ENCODE measurements at places on chromosomes 4 and X.

- DNase-seq, result no peak
Measured at GRCh38 chr4:155164718-155165117, 43.7 kb upstream of the NPY2R start.

DNA sequence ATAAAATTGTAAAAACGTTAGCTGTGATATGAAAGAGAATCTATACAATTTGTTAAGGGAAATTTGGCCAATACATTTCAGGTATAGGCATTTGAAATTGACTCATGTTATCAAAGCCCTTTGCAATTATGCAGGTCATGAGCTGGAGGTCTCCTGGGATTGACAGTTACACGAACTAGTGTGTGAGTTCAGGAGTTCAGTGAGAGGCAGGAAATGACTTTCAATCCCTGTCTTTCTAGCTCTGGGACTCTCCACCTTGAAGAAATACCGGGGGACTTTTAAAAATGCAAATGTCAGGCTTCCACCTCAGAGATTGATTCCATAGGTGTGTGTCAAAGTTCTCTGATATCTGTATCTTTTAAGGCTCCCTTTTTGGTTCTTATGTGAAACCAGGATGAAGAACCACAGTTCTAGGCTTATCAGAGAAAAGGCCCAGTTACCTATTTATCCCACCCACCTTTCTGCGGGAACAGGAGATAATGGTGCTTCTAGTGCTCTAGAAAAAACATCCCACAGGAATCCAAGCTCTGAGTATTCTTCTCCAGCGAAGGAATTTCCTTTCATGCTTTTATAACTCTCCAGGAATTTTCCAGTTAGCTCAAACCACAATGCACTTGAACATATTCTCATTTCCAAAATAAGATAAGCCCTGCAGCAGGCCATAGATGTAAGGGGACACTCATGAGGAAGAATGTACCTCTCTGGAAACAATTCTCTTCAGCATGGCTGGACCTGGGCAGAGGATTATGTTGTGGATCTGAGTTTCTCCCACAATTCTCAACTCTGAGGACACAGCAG lies 501.0 kb downstream of the IDS start:
- DNase-seq, result no peak

- DNase-seq, result no peak
Measured at GRCh38 chrX:128975745-128976144, 547.5 kb downstream of the SMARCA1 start.

DNA sequence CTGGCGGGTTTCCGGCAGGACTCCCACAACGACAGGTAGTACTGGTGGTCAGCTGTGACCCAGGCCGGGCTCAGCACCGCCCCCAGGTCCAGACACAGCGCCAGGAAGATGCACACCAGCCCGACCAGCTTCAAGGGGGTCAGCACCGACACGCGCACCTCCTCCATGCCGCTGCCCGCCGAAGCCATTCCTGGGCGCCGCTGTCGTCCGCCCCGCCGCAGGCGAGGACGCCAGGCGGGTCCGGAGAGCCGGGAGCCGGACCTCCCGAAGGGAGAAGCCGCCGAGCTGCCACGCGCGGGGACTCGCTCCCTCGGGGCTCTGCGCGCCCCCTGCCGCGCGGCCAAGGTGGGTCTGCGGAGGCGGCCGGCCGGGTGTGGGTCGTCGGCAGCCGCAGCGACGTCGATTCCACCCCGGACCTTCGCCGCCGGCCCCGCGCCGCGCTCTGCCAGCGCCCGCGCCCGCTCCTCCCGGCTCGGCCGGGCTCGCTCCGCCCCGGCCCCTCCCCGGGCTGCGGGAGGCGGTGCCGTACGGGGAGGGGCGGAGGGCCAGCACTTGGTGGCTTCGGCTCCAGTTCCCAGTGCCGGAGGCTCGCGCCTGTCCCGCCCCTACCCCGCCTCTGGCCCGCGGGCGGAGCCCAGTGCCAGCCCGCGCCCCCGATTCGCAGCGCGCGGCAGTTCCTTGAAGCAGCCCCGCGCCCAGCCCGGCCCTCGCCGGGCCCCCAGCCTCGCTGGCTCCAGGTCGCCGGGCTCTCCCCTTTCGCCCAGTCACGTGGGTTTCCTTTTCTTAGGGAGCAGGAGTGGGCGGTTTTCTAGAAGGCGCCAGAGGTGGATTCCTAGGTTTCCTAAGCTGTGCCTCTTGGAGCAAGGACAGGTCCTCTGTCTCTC lies at the start of gene TMEM47:
Gene TMEM47, minus strand, starts transcription at position 444 of the 884 bp plus-strand sequence. Its CDS starts 256 bp downstream, at position 188.
- no peak for DNase-seq

DNA sequence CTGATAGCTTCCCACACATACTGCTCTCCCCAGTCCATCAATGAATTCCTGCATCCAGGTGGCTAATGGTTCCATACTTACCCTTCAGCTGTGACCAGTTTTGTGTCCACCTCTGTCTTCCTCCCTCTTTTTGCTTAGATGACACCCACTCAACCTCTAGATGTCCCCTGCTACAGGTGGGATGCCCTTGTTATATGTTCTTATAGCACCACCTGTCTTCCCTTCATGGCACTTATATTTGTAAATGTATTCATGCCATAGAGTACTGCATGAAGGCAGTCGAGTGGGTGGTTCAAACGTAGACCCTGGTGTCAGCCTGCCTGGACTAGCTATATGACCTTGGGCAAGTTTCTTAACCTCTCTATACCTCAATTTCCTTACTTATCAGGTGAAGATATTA lies 6.5 kb upstream of the USP46 start:
- no peak for DNase-seq

- no peak for DNase-seq
Measured at GRCh38 chrX:123489011-123489410, 243.8 kb downstream of the THOC2 start.

- no peak for DNase-seq
Measured at GRCh38 chr4:1842993-1843448, 12.9 kb downstream of the LETM1 start.

GRCh38 chr4:37383579-37384229 lies 139.2 kb downstream of the NWD2 start:
- no peak for DNase-seq

- no peak for DNase-seq
Measured at GRCh38 chr4:184755278-184755677, 21.4 kb upstream of the CENPU start.

GRCh38 chr4:77818073-77818601 lies 1.0 kb downstream of the CNOT6L start:
- peak; percentile 52 for DNase-seq

- no peak for DNase-seq
Measured at GRCh38 chr4:78565971-78566372, 14.4 kb downstream of the ANXA3 start.

- DNase-seq, result peak; percentile 26
Measured at GRCh38 chr4:182491719-182492118, 248.5 kb downstream of the TENM3 start.

- DNase-seq, result peak; percentile 56
Measured at GRCh38 chr4:183757060-183757459, 98.0 kb downstream of the TRAPPC11 start.

DNA sequence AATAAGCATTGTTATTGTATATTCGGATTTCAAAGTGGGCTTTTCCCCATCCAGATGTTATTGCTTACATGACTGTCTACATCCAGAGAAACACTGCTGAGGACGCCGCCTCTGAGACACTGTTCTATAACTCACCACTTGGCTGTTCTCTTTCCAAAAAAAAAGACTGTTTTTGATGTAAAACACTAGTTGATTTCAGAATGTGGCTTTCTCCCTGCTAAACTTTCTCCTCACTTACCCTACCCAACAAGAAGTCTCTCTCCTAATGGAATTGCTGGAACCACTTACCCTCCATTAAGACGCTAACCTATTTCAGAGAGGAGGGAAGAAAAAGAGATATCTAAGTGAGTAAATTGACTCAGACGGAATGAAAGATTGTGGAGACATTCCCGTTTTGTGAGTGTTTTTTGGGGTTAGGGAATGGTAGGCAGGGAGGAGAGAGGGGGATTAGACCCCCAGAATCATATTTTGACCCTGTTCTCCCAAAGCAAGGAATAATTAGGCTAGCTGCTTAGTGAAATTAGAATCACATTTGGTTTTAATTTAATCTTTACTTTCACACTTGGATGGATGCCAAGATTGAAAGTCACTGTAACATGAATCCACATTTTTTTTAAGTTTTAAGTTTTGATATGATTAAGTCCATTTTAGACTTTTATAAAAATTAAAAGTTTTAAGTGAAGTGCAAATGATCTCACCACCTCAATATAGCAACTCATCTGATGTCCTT lies 174.9 kb downstream of the CHIC2 start:
- no peak for DNase-seq

DNA sequence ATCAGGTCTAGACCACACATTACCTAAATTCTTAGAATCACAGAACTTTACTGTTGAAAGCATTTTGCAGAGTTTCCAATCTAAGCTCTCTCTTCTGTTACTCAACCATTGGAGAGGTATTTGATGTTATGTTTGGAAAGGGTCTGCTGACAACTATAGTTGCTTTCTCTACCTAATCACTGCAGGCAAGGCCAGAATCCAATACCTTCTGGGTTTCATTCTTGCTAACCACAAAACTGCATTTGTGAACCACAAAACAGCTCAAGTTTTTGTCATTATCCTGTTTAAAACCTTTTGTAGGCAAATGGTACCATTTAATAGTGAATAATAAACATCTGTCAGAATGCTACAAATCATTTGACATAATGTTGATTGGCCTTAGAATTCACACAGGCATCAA lies 380.1 kb downstream of the GASK1B start:
- DNase-seq, result no peak

DNA sequence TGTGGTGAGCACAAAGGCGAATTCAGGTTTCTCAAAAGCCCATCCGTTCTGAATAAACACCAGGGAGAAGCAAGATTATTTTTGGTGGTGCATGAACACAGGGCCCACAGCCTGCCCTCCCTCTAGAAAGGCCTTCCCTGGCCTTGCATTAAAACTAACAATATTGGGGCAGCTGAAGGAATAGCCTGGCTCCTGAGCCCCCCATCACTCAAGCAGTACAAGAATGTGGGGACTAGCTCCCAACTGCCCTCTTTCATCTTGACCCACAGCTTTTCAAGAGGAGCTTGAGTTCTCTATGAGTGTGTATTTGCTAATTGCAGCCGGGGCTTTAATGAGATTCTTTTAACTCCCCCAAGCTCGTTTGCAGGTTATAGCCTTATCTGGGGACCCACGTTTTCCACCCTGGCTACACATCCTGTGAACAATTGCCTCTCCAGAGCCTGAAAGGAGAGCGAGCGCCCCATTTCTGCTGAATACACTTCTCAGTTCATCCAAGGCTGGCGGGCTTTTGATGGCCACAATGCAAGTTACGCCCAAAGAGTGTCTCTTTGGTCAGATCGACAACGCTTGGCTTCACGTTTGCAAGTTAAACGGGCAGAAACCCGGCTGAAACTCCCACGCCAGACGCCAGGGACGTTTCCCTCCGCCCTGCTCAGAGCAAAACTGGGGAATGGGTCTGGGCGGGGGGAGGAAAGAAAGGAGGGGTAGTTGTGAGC lies 4.7 kb upstream of the GSX2 start:
- DNase-seq, result no peak

DNA sequence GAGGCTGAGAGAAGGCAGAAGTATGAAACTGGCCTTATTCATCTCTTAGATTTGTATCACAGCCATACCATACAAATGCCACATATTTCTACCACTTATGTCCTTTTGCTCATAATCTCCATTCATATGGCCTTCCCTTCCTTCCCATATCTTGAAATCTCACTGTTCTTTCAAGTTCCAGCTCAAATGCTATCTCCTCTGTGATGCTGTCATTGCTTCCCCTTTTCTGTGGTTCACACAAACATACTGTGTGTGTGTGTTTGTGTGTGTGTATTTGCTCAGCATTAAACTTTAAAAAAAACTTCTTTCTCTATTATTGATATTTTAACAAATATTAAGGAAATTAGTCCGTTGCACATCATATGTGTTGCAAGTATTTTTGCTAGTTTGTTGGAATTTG lies 26.7 kb downstream of the PHKA1 start:
- DNase-seq, result no peak

DNA sequence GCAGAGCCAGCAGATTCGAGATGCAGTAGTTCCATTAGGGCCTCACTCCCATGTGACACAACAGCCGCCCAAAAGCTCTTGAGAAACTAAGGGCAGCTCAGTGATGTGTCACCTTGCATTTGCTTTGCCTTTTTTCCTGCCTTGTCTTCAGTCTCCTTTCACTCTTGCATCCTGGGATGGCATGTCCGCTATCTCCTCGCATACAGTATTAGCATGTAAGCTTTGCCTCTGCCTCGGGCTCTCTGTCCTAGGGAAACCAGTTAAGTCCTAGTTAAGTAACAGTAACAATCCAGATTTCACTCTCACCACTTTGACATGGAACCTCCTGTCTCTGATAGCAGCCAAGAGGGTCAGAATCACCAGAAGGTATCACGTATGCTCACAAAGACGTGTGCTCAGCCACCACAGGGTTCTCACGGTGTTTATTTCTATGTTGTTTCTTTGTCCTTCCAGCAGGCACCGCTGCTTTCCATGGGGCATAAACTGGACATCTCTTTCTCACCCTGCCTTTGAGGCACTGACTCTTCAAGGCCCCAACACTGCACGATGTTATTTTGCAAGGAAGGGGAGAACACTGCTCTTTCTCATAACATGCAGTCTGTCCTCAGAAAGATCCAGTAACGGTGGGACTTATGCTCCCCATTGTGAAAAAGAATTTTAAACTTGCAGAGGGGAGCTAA lies 26.7 kb upstream of the SORBS2 start:
- no peak for DNase-seq

- DNase-seq, result no peak
Measured at GRCh38 chr4:42574870-42575430, 82.0 kb downstream of the ATP8A1 start.

DNA sequence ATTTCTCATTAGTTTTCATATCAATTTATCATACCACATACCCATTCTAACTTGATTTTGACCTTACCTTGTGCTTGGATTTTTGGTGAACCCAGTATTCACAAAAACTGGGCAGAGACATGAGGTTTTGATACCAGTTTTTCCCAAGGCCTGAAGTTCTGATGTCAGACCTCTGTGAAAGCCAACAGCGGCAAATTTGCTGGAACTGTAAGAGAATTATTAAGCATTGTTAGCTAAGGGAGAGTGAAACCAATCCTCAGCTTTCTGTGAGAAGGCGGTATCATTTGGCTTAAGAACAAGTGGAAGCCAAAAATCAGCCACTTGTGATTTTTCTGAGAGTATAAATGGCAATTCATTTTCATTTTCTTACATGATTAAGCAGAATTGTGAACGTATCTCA lies 8.9 kb downstream of the HSD17B13 start:
- no peak for DNase-seq

DNA sequence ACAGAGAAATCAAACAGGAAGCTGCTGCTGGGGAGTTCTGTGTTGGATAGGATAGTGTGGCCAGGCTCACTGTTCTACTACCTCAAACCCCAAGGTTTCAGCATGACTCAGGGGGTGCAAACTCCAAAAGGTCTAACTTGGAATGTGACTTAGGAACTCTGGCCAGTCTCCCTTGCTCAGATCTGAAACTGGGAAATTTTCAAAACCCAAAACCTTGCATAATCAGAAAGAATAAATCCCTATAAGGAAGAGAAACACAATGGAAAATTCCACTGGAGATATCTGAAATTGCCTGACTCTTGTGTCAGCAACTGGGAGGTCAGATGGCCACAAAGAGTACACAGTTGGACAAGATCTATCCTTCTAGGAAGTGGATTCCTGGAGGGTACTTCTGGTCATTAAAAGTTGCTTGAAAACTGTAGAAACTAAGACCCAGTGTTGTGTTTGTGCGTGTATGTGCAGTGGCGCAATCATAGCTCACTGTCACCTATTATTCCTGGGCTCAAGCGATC lies 58.0 kb downstream of the PPEF2 start:
- no peak for DNase-seq

- no peak for DNase-seq
Measured at GRCh38 chrX:136608295-136608933, 39.5 kb upstream of the CD40LG start.

- DNase-seq, result no peak
Measured at GRCh38 chrX:2176733-2177132, 324.0 kb downstream of the DHRSX start.

GRCh38 chrX:22135171-22135711 lies 103.1 kb downstream of the PHEX start:
- no peak for DNase-seq
